ENCODE measurements at places on chromosomes 6 and 20.

- DNase-seq, result peak; percentile 90
Observed at GRCh38 chr6:22471132-22471690, 98.2 kb upstream of the HDGFL1 start.

DNA sequence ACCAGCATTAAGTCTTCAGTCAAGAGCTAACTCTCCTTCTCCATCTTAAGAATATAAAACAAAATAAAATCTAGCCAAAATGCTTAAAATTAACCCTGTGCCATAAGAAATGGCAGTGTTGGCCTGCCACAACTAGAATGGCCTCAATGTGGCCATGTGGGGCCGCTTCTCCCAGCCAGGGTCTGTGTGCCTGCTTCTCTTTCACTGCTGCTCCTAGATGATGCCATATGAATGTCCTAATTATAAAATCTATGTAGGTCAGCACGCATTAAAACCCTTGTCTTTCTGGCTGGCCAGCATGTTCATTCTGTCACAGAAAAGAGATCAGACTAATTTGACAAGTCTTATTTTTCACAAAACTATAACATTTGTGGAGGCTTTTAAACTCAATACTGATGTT, 102.6 kb downstream of the C6orf118 start:
- no peak for DNase-seq

GRCh38 chr6:39059496-39060310, 11.1 kb downstream of the GLP1R start:
- DNase-seq, result no peak

DNA sequence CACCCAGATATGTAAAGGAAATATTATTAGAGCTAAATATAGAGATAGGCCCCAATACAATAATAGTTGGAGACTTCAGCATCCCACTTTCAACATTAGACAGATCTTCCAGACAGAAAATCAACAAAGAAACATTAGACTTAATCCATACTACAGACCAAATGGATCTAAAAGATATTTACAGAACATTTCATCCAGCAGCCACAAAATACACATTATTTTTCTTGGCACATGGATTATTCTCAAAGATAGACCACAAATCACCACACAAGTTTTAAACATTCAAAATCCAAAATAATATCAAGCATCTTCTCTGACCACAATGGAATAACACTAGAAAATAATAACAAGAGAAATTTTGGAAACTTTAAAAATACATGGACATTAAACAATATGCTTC, 1159.1 kb upstream of the CITED2 start:
- DNase-seq, result no peak

DNA sequence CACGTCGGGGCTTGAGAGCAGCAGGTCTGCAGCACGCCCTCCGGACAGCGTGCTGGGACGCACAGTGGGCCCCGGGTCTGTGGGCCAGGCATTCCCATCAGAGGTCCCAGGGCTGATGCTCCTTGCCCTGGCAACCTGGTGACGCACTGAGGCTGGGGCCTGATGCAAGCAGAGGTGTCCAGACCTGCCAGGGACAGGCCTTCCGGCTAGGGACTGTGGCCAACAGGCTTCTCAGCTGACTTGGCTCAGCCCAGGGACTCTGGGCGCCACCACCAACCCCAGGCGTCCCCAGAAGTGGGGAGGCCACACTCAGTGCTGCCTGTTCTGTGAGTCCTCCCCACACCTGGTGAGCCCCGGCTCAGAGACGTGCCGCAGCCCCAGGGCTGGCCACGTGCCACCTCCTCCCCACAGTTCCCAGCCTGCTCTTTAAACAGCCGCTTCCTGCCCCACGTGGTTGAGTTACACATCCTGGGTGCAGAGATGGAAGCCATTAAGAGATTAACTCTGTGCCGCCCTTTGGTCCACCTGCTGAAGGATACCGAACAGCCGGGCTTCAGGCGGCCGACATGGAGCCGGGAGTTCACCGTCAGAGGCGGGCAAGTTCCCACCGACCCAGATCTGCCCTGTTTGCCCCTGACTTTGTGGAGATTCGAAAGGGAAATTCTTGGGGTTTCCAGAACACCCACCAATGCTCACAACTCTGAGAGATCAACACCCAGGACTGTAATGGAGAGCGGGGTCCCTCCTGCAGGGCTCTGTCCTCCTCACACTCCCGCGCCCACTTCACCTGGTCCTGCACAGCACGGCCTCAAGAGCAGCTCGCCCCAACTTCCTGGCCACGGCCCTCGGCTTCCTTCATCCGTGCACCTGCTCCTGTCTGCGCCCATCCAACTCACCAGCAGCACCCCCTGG, 37.6 kb upstream of the ZBP1 start:
- DNase-seq, result no peak

DNA sequence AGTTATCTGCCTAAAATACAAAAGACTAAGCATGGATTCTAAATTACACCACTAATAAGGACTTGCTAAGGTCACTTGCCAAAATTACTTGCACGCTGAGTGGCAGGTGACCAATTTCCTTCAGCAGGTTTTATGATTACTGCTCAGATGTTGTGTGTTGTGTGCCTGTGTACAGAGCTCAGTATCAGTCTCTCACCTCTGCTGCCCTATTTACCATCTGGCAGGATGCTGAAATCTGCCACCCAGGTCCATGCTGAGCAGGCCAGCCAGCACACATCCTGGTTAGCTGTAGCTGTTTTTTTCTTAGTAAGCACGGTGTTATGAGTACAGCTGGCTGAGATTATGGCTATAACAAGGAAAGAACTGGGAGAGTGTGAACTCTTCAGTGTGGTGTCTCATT, 34.0 kb downstream of the ELOVL4 start:
- DNase-seq, result no peak

Data from dermis blood vessel endothelial cell (primary cell).